ENCODE measurements at places on chromosomes 6 and 20. TPM values are rescaled to one million over a fixed set of nuclear protein-coding genes. Genes with fewer than 3 reads are reported as not detected.

Gene AVP
- not detected for total RNA-seq

Gene F13A1
- total RNA-seq, result not detected

Gene SCGN
- not detected for total RNA-seq

- no peak for DNase-seq
Measured at GRCh38 chr20:3732327-3733118, at the start of gene HSPA12B. TSS of gene HSPA12B (plus strand) at chr20:3732685. CDS start at chr20:3738675, 5,990 bp downstream.

DNA sequence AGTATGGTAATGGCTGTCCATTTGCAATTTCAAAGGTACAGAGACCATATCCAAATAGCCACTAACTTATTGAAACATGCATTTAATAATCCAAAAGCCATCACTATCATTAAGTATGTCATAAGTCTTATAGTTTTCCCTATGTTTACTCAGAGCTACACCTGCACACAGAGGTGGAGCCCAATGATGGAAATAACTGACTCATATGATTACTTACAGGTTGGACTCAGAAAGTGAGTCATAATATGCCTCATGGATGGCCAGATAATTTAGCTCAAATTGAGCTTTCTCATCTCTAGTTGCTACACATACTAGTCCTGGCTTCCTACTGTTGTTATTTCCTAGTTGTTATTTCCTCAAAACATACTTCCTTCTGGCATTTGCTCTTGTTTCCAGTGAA, 104.4 kb upstream of the KHDRBS2 start:
- DNase-seq, result no peak

GRCh38 chr6:96153775-96154174, 138.0 kb downstream of the FUT9 start:
- DNase-seq, result no peak

- no peak for DNase-seq
Measured at GRCh38 chr6:108677357-108677756, 116.6 kb downstream of the FOXO3 start.
